ENCODE measurements at places on chromosomes 7 and 10.

DNA sequence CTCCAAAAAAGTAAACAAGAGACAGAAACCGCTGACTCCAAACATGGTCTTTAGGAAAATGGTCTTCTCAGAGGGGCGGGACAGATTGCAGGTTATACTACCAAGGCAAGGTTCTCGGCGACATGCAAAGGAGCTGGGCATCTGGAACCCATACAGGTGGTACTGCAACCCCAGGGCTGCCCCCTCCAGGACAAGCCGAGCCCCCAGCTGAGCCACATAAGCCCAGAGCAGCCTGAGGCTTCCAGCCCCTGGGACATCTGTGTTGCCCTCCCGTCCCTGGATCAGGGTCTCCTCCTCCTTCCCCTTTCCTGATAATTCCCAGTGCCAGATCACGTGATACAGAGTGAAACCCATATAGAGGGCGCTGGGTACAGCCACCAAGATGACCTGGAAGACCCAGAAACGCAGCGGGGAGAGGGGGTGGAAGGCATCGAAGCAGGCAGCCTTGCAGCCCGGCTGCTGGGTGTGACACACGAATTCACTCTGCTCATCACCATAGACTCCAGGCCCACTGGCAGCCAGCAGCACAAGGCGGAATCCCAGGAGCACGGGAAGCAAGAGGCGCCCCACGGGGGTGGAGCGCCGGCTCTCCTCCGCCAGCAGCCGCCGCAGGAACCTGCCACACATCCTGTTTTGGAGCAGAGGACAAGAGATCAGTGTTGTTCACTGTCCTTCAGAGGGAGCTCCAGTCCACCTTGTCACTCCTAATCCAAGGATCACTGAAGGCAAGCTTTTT lies at the start of gene GJC3:
Gene GJC3 (minus strand): TSS at position 627 of the 736 bp plus-strand sequence. CDS start 0 bp downstream, at position 627.
- peak; percentile 24 for DNase-seq

DNA sequence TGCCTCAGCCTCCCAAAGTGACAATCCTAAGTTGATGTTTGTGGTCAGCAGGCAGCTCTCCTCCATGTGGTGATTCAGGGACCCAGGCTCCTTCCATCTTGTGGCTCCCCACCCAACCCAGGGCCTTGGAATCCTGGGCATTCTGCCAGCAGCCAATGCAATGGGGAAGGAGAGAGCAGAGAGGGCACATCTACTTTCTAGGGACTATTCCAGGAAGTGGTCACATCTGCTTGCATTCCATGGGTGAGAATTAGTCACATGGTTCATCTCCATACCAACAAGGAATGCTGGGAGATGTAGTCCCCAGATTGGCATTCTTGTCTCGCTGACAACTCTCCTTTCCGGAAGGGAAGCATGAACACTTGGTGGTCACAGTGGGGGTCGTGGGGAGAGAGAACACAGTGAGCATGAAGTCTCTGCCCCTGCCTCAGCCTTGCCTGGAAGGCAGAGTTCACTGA lies 9.9 kb upstream of the SRRM3 start:
- DNase-seq = no peak

- DNase-seq = peak; percentile 68
These were observed 60.8 kb upstream of the PPIF start for GRCh38 chr10:79286318-79286951.

- DNase-seq = no peak
These were observed 20.8 kb upstream of the ELN start for GRCh38 chr7:74007242-74007567.

- DNase-seq = no peak
These were observed 5.8 kb downstream of the GRIFIN start for GRCh38 chr7:2470204-2471021.

DNA sequence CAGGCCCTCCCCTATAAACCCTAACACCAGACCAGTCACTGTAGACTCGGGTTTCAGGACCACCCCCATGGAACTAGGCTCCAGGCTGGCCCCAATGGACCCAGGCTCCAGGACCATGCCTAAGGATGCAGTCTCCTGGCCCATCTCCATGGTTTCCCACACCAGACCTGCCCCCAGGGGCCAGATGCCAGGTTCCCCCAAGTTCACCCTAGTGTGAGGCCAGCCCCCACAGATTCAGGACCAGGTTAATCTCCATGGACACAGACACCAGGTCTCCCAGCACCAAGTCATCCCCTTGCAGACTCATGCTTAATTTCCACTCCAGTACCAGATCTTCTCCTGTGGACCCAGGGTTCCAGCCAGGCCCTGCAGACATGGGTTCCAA lies 103.8 kb upstream of the LANCL2 start:
- no peak for DNase-seq

DNA sequence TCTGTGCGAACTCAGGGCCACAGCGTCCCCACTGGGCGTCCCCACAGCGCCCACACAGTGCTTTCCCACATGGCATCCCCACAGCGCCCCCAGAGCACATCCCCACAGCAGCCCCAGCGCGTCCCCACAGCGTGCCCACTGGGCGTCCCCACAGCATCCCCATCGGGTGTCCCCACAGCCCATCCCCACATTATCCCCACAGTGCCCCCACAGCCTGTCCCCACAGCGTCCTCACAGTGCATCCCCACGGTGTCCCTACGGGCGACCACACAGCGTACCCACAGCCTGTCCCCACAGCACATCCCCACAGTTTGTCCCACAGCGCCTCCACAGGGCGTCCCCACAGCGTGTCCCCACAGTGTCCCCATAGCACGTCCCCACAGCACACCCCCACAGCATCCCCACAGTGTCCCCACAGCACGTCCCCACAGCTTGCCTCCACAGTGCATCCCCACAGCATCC lies 131.6 kb downstream of the ACTR3B start:
- no peak for DNase-seq

DNA sequence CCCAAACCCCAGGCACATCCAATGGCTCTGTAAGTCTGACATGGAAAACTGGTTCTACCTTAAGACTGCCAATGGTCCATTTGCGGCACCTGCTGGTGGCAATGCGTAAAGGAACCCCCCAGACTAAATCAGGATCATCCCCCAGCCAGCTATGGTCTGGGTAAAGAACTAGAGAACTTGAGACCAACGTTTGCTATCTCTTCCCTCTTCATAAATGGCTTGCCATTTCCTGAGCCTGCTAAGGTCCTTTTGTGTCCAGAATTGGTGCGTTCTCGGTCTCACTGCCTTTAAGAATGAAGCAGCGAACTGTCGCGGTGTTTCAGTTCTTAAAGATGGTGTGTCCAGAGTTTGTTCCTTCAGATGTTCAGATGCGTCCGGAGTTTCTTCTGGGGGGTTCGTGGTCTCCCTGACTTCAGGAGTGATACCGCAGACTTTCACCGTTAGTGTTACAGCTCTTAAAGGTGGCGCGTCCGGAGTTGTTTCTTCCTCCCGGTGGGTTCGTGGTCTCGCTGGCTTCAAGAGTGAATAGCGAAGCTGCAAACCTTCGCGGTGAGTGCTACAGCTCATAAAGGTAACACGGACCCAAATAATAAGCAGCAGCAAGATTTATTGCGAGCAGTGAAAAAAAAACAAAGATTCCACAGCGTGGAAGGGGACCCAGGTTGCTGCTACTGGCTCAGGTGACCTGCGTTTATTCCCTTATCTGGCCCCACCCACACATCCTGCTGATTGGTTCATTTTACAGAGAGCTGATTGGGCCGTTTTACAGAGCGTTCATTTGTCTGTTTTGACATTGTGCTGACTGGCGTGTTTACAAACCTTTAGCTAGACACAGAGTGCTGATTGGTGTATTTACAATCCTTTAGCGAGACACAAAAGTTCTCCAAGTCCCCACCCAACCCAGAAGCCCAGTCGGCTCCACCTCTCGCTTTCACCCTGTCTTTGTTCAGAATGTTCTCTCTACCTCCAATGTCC lies 95.4 kb downstream of the ELMO1 start:
- DNase-seq = no peak

GRCh38 chr10:22473459-22473858 lies 128.2 kb downstream of the SPAG6 start:
- DNase-seq = no peak

DNA sequence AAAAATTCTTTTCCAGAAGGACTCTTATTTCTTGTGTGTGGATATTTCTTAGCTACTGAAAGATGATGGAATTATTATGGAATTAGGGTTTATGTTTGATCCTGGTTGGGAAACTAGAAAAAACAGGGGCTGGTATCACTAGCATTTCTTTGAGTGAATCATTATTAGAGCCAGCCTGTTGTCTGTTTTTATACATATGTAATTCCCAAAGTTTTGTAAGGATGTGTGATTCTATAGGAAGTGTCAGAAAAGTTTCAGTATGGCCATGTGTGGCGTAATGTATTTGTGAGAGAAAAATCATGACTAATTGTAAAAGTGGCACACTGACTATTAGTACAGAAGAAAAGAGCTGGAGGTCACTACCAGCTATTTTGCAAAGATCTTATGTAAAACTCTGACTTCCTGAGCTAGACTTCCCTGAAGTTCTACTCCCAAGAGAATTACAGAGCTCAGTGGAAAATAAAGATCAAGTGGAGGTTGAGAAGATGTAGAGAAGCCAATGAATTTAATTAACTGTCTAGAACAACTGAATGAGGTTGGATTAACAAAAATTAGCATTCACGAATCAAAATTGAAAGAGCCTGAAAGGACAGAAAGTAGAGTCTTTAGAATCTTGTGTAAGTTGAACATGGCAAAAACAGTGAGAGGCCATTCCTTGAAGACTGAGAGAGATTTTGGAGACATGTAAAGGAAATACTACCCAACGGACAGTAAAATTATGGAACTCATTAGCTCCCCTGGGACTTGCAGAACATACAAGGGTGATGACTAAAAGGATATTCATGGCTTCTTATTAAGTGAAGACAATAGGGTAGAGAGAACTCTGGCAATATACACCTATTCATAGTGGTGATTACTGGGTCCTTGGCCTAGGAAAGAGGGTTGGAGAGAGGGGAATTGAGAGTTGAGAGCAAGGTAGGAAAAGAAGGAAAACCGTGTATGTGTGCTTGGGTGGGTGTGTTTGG lies 12.5 kb downstream of the ZNF365 start:
- DNase-seq = no peak

GRCh38 chr10:69916118-69916517 lies 114.4 kb downstream of the COL13A1 start:
- no peak for DNase-seq

GRCh38 chr10:80413271-80413996 lies 5.1 kb downstream of the PRXL2A start:
- no peak for DNase-seq

GRCh38 chr10:26903431-26904217 lies 42.9 kb upstream of the ABI1 start:
- DNase-seq = no peak

GRCh38 chr10:22252224-22252800 lies 34.5 kb upstream of the EBLN1 start:
- peak; percentile 81 for DNase-seq

GRCh38 chr10:121305066-121305465 lies 293.2 kb downstream of the FGFR2 start:
- DNase-seq = no peak

- DNase-seq = no peak
These were observed 88.6 kb upstream of the KLF14 start for GRCh38 chr7:130822642-130823041.

DNA sequence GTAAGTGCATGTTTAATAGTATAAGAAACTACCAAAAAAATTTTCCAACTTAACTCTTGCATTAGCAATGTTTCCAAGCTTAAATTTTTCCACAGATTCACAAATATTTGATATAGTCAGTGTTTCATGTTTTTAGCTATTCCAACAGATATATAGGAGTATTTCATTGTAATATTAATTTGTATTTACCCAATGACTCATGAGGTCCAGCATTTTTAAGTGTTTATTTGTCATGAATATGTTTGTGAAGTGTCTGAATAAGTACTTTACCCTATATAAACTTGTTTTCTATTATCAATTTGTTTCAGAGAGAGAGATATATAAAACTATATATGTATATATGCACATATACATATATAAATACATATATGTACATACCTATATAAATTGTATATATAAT lies 71.0 kb downstream of the SEMA3D start:
- DNase-seq = no peak

- no peak for DNase-seq
These were observed 54.0 kb upstream of the HECW1 start for GRCh38 chr7:43058271-43059066.

DNA sequence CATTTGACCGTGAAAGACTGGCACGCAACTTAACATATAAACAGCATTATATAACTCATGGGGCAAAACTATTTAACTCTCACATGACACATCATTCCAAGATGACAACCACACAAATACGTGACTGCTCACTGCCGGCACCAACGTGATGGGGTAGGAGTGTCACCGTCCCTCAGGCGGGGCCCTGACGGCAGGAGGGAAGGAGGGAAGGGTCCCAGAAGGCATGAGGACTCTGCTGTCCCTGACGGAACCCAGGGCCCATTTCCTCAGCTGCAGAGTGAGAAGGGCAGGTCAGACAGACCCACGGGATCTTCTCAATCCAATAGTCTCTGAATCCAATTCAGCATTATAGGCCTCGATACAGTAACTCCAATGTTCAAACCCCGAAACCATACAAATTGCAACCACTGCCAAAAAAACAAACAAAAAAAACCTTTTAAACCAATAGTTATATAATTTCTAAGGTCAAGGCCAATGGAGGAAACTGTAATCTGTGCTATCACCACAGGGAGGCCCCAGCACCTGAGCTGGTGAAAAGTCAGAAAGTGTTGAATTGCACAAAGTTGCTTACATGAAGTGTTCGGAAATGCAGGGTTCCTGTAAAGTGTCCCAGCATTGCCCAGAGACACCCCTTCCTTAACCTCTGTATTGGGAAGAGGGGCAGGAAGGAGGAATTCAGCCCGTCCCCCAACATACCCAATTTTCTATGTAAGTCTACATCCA lies 137.4 kb downstream of the TNS3 start:
- DNase-seq = no peak

GRCh38 chr7:121351682-121352081 lies 22.9 kb downstream of the WNT16 start:
- DNase-seq = no peak

- no peak for DNase-seq
These were observed 23.8 kb upstream of the MKI67 start for GRCh38 chr10:128150045-128150493.

Data from ovary (tissue), 10 donors.